D721Med (cell line): ENCODE measurements at places on chromosomes 3 and 15.

- no peak for DNase-seq
These were observed 767 bp downstream of the EPM2AIP1 start for GRCh38 chr3:36991923-36992805.

GRCh38 chr15:97791824-97792792 is 168.4 kb upstream of the ARRDC4 start:
- no peak for DNase-seq

GRCh38 chr3:53997476-53997875 is 105.8 kb upstream of the SELENOK start:
- DNase-seq, result no peak

GRCh38 chr15:32641517-32642059 is at the start of gene SCG5:
TSS of gene SCG5 (plus strand) at chr15:32641710. CDS start at chr15:32643593, 1,883 bp downstream.
- DNase-seq, result no peak

DNA sequence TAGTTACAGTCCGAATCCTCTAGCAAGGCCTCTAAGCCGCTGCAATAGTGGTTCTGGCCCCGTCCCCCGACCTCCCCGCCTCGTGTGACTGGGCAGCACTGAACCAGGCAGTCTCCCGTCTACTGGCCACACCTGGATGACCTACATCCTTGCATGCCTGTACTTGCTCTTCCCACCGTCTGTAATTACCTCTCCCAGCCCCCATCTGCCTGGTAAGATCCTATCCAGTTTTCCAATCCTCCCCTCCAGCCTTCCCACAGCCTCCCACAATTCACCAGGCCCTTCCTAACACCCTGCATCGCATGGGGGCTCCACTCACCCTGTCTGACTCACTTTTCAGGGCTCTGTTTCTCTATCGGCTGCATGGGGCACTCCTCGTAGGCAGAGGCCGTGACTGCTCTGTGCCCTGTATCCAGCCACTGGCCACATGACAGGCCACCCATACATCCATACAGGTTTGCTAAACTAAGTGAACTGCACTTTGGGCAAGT is 32.8 kb downstream of the XXYLT1 start:
- DNase-seq, result no peak

- DNase-seq, result no peak
These were observed 14.1 kb downstream of the ARL13B start for GRCh38 chr3:93994056-93994455.

- DNase-seq, result no peak
These were observed 183.6 kb downstream of the KCNH8 start for GRCh38 chr3:19331931-19332330.

GRCh38 chr3:145286937-145287336 is 874.0 kb downstream of the PLOD2 start:
- DNase-seq, result no peak

DNA sequence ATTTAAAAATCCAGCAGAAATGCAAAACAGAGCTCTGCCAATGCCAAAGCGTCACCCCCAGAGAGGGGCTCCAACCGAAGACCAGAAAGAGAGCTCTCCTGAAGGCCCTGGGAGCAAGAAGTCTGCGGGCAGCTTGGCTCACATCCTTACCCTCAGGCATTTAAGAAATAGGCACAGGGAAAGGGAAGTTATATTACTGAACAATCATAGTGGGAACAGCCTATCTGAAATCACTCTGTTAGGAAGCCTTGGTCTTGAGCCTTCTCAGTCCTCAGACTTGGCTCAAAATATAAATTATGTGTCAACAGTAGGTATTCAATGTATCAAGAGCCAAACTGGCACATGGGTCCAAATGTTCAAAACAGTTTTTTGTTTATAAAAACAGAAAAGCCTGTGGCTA is 10.3 kb upstream of the PPARG start:
- DNase-seq, result no peak

DNA sequence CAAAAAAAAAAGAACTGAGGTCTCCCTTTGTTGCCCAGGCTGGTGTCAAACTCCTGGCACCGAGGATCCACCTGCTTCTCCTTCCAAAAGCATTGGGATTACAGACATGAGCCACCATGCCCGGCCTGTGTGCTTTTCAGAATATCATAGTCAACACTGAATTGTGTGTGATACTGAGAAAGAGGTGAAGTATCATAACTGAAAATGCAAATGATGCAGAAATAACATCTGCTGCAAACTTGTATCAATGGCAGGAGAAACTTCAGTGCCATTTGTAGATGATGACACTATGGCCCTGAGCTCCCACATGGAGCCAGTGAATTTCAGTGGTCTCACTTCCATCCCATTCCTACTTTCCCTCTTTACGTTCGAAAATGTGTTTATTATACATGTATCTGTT is 21.9 kb downstream of the IL12A start:
- no peak for DNase-seq

- DNase-seq, result no peak
These were observed 25.7 kb downstream of the TGFBR2 start for GRCh38 chr3:30632065-30632464.

- no peak for DNase-seq
These were observed 2.2 kb downstream of the XXYLT1 start for GRCh38 chr3:195268576-195269309.

DNA sequence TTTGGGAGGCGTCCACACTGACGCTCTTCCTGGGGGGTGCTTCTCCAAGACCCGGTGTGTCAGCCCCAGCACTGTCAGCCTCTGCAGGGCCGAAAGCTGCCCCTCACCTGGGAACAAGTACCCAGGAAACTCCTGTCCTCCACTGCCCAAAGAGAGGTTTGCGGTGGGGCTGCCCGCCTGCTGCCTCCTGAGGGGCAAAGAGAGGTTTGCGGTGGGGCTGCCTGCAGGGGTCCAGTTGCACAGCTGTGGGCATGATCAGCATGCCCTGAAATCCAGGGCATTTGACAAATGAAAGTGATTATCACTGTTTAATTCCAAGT is 15.1 kb upstream of the SNRPA1 start:
- DNase-seq, result no peak

GRCh38 chr3:113717818-113718217 is 21.4 kb upstream of the USF3 start:
- DNase-seq, result no peak

DNA sequence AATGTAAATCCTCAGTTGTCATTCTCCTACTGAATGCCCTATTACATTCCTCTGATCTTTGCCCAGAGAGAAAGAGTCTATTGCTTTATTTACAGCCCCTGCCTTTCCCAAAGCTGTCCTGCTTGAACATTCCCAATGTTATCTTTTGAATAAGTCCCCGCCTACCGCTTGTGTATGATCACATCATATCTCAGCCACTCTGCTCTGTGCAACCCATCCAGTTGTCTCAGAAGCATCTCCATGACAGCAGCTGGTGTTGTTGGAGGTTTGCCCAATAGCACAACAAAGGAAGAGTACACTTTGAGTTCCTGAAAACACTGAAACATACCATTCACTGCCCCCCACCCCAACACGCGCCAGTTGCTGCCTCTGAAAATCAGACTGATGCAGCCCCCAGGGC is 22.0 kb upstream of the FAM3D start:
- no peak for DNase-seq

DNA sequence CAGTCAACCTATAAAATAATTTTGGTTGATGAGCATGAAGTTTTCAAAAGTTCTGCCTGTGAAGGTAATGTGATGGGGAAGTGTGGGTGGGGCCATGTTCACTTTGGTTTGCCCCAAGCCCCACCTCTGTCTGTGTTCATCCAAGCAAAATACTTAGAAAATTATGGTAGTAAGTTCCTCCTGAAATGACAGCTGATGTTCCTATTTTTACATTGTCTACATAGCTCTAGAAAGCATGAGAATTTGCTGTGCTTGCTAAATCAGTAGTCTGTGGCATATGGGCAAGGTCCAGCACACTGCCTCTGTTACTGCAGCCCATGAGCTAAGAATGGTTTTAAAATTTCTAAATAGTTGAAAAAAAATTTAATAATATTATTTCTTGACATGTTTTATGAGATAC is 21.9 kb upstream of the CP start:
- DNase-seq, result no peak

DNA sequence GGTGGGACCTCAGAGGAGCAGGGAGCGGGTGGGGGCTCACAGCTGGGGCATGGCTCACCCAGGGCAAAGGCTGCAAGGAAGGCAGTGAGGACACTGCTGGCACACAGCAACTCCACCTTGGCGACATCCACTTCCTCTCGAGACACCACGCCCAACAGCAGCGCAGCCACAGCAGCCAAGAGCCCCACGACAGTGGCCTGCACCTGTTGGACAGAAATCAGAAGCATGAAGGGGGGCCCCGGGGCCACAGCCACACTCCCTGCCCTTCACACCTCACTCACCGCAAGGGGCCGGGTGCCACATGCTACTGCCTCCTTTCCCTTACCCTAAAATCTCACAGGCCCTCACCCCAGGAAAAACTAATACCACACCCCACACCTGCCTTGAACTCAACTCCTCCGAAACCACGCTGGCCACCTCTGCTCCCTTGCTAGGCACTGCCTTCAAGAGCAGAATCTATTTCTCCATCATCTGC is 57.3 kb downstream of the ROPN1B start:
- DNase-seq, result no peak

DNA sequence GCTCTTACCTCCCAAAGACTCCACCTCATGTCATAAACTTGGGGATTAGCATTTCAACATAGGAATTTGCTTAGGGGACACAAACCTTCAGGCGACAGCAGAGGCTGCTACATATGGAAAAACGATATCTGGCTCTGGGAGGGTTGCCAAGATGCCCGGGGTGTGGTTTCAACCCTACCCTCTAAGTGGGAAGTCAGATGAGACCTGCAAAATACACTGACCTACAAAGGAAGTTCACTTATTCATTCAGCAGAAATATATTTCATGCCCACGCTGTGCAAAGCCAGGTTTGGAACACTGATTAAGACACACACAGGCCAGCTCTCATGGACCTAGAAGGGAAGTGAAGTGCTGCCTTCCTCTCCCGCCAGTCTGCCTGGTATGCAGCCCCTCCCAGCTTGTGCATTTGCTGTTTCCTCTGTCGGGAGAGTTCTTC is 239.3 kb downstream of the FEZF2 start:
- no peak for DNase-seq

GRCh38 chr3:178706411-178706810 is 170.2 kb downstream of the KCNMB2 start:
- no peak for DNase-seq

- DNase-seq, result no peak
These were observed 9.2 kb upstream of the EPB42 start for GRCh38 chr15:43229977-43230376.

- no peak for DNase-seq
These were observed 95.9 kb upstream of the AKAP13 start for GRCh38 chr15:85284497-85284896.

- DNase-seq, result no peak
These were observed 78.1 kb downstream of the ADCY5 start for GRCh38 chr3:123370819-123371218.

DNA sequence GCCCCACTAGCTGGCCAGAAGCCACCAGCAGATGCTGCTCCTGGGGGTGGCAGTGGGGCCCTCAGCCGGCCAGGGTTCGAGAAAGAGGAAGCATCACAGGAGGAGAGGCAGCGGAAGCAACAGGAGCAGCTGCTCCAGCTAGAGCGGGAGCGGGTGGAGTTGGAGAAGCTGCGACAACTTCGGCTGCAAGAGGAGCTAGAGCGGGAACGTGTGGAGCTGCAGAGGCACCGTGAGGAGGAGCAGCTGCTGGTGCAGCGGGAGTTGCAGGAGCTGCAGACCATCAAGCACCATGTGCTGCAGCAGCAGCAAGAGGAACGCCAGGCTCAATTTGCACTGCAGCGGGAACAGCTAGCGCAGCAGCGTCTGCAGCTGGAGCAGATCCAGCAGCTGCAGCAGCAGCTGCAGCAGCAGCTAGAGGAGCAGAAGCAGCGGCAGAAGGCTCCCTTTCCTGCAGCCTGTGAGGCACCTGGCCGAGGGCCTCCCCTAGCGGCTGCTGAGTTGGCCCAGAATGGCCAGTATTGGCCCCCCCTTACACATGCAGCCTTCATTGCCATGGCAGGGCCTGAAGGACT is 17.5 kb upstream of the APEH start:
- no peak for DNase-seq

DNA sequence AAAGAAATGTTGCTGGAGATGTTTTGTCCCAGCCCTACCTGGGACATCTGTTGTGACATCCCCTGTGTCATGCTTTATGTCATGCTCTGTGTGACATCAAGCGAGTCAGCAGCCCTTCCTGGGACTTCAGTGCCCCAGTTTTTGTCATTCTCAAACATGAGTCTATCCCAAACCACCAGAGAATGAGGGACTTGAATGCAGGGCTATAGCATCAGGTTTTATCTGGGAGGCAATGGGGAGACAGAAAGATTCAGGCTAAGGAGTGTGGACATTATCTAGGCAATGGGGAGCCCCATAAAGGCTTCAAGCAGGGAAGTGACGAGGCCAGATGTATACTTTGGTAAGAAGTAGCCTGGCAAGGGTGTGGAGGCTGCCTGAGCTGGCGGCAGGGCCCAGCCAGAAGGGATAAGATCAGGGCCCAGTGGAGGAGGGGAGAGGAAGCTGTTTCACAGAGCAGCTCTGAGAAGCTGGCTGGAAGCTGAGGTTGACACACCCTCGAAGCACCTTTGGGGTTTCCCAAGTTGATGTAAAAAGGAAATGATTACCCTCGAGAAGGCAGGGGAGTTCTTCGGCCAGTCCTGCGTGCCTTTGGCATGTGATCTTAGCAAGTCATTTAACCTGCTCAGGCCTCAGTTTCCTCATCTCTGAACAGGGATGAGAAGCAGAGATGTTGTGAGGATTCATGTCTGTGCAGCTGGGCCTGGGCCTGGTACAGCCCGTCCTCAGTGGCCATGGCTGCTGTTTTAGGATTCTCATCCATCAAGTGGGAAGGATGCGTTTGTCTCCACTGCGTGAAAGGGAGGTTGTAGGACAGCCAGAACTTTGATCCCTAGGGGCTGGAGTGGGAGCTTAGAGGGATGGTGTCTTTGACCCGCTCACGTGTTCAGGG is 34.3 kb downstream of the IRAK2 start:
- DNase-seq, result no peak

- no peak for DNase-seq
These were observed 72.6 kb downstream of the NPTN start for GRCh38 chr15:73560501-73561117.

GRCh38 chr3:380801-381200 is 184.2 kb downstream of the CHL1 start:
- DNase-seq, result no peak

- DNase-seq, result no peak
These were observed 167.3 kb downstream of the NECTIN3 start for GRCh38 chr3:111238885-111239284.

DNA sequence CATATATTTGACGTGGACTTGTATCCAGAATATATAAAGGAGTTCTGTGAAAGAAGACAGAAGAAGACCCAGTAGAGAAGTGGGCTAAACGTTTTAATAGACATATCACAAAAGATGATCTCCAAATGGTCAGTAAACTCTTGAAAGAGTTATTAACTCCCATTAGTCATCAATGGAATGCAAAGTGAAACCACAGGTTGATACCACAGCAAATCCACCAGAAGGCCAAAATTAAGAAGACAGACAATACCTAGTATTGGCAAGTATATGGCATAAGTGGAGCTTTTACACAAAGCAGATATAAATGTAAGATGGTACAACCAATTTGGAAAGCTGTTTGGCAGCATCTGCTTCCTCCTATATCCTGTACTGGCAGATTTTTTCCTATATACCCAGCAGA is 6.0 kb downstream of the SPATA16 start:
- DNase-seq, result no peak

GRCh38 chr3:115148142-115148790 is 1.2 kb upstream of the ZBTB20 start:
- DNase-seq, result no peak
